ENCODE measurements at places on chromosomes 12 and 14.

DNA sequence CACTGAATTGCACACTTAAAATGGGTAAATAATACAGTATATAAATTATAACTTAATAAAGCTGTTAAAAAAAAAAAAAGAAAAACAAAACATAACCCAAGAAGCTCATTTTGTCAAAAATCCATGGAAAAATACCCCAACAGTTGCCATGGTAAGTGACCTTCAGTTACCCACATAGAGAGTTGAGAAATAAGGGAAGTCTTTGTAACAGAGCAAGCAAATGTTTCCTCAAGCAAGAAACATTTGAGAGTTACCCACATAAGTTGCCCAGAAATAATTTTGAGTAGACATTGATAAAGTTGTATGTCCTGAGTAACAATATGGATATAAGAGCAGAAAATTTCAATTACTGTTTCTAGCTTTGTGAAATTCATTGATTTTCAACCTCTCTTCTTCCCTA, 227.4 kb downstream of the CCDC59 start:
- no peak for DNase-seq

DNA sequence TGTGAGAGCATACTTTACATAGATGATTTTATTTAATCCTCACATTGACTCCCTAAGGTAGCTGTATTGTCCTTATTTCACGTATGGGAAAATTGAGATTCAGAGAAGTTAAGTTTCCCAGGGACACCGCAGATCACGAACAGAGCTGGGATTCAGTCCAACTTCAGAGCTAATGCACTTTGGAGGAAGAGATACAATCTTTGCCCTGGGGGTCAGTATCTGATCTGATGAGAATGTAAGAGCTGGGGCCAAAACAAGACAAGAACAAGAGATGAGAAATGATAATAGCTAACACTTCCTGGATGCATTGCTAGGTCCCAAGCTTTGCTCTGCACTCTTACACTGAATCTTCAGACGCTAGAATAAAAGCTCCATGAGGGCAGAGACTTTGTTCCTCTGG, 6.0 kb upstream of the CSAD start:
- no peak for DNase-seq

DNA sequence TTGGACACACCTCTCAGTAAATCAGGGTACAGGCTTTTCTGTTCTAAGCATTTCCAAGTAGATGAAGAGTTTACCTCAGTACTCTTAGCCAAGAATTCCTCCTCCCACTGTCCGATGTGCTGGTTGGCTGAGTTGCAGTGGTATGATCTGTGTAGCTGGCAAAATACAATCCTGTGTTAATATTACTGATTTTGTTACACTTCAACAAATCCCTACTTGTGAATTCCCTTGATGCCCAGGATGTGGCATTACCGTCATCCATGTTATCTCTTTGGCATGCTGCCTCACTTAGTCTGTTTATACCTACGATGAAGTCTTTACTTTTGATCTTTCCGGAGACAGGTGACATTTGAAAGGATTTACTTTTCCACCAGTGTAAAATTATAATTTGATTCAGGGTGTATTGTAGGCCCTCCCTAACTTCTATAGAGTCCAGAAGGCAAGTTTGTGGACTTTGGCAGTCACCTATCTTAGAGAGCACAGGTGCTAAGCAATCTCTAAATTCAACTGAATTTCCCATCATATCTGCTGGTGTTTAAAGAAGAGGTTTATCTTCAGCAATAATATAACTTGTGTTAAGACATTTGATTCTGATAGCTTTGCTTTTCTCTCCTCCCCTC, 10.1 kb downstream of the CCDC196 start:
- DNase-seq = no peak

DNA sequence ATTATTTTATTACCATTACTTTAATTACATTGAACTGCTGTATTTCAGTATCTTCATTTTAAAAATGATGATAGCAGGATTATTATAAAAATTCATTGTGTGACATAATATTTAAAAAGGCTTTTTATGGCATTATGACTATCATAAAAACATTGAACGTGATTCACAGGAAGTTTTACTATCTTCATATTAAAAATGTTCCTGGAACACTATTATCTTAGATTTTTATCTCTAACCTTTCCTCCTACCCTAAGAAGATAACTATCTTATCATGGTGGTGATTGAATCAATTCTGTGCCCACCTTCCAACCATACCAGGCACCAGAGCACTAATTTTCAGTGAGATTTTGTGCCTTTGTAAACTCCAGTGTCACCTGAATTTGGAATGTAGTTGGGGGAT, 16.2 kb downstream of the LRRC9 start:
- no peak for DNase-seq

DNA sequence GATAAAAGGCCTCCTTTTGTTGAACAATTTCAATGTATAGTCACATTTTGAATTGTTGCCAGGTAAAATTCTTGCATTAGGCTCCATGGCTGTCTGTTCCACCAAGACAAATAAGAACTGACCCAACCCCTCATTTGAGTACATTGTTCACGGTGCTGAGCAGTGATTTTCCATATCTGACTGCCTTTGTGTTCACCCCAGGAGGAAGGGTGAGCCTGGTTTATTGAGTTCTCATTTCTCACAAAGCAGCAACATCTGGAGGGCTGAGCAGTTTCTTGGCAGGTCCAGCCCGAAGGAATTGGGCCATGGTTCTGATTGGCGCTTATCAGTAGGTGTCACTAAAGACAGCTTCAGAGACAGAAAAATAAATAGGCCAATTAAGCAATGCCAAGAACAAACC, 149.1 kb downstream of the BMP4 start:
- no peak for DNase-seq

DNA sequence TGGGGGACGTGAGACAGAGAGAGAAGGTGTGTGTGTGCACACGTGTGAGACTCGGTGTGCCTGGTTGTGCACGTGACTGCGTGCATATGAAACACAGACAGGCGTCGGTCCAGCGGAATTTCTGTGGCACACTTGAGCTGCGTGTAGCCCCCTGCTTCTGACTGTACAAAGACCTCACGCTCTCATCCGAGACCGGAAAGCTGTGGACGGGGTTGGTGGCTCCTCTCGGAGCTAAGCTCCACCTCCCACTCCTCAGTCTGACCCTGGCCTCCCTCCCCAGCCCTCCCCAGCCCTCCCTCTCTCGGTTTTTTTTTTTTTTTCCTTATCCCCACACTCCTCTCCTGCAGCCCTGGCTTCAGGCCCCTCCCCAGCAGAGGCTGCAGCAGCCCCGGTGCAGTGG, 8.3 kb upstream of the C14orf180 start:
- no peak for DNase-seq

- DNase-seq = no peak
These were observed 77.3 kb upstream of the TMTC2 start for GRCh38 chr12:82609234-82609914.

Data from muscle of arm (tissue), 14 donors.